RWPE1 (cell line): ENCODE measurements at places on chromosomes 4 and X.

DNA sequence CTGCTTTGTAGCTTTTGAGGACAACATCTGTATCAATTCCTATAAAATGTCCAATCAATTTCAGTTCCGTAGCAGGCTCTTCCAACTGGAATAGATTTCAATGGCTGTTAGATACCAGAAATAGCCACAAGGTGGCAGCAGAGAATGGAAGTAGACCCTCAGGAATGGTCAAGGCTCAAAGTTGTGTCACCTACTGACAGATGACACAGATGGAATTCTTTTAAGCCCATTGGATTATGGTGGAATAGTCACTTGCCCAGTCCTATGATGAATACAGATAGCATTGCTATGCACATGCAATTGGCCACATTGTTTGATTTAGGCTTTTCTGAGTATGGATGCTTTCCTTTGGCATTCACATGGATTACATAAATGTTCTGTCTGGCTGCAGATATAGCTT, 130.4 kb upstream of the RADX start:
- DNase-seq: peak; percentile 13

DNA sequence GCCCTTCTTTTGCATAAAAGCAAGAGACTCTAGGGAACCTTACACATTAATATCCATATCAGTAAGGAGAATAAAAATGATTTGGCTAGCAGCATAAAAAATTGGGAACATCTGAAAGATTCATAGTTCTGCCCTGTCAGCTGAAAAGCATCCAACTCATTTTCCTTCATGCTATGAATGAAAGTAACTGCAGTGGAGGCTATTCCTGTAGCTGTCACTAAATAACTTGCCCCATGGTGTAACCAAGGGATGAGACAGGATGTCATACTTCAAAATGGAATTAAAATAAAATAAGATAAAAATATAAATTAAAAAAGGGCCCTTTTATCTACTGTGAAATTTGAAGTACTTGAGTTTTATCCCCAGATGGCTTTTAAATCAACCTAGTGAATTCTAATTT, 878.8 kb downstream of the C4orf33 start:
- no peak for DNase-seq

DNA sequence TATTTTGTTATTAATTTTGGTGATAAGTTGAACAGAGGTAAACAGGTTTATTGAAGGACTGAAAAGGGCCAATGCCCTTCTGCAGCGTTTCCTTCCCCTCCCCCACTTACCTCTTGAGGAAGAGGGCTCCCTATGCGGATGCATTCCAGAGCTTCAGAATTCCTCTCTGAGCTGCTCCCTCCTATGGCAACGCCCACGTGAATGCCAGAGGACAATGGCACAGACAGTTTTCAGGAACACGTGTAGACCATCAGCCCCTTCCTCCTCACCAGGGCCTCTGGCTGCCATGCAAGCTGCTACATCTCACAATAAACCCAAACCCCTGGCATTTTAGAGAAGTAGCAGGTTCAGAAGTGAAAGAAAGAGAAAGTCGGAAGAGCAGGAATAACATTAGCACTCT, 127.9 kb downstream of the CHRDL1 start:
- no peak for DNase-seq

- no peak for DNase-seq
These were observed 107.6 kb downstream of the QRFPR start for GRCh38 chr4:121273191-121273590.

DNA sequence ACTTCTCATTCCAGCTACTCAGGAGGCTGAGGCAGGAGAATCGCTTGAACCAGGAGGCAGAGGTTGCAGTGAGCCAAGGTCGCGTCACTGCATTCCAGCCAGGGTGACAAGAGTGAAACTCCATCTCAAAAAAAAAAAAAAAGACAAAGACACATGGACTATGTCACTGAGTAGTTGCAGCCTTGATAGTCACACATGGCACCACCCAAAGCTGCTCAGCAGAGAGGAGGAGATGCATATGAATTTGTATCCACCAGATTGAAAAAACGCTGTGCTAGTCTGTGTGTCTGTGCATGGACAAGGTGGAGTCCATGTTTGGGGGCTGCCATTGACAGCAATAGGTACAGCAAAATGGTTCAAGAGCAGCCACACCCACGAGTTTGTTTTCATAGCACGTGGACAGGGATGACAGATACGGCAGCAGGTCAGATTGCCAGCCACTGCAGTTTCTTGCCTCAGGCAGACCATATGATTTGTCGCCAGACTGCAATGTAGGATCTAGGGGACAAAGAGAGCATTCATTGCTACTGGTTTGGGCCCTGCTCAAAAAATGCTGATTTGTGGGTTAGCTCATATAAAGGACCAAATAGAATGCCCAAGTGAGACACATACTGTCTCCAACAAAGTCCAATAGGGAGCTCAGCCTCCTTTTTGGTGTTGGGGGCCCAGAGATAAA, 89.9 kb downstream of the CEP135 start:
- no peak for DNase-seq

DNA sequence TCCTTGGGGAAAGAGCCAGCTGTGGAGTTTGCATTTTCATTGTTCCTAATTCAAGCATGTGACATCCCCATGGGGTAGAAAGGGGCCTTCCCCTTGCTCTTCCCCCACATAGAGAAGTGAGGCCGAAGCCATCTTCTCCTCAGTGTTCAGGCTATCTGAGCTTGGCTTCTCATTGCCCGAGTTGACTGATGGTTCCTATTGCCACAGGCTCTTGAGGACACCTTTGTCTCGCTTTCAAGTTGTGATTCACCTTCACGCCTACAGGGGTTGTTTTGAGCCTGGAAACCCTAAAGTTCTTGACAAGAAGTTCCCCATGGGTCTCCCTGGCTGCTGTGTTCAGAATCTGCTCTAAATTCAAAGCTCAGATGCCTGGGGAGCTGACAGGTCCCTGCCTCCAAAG, 25.0 kb downstream of the CCNQ start:
- no peak for DNase-seq

DNA sequence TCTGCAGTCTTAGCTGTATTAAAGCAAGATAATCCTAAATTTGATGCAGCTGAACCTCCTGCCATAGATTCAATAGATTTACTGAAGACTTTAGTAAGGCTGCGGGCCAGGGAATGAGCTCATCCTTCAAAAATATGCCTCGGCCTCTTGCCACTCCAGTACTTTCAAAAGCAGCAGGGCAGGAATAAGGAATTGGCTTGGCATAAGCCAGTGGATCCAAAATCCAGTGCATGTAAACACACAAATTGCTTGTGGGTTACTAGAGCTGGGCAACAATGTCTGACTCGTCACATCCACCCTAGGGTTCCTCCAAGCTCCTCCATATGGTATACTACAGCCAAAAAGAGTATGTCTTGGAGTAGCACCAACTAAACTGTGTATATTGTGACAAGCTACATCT, 165.0 kb downstream of the AMELX start:
- no peak for DNase-seq

DNA sequence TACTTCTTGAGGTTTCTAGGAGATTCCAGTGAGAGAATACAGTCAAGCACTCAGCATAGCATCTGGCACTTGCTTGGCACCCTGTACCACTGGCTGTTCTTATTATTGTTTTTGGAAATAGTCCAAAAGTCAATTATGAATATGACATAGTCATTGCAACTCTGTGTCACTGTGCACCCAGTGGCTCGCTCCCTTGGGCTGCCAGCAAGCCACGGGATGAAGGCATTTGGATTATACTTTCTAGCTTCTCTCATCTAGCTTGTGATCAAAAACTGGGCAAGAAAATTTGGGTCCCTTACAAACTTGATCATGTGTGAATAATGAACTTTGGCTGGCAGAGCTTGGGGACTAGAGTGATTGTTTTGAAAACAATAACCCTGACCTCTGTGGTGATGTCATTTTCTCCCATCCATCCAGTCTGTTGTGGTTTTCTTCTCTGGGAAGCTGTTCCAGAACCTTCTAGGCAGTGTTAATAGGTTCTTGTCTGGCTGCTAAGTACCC, 32.7 kb upstream of the LIMCH1 start:
- DNase-seq: no peak

DNA sequence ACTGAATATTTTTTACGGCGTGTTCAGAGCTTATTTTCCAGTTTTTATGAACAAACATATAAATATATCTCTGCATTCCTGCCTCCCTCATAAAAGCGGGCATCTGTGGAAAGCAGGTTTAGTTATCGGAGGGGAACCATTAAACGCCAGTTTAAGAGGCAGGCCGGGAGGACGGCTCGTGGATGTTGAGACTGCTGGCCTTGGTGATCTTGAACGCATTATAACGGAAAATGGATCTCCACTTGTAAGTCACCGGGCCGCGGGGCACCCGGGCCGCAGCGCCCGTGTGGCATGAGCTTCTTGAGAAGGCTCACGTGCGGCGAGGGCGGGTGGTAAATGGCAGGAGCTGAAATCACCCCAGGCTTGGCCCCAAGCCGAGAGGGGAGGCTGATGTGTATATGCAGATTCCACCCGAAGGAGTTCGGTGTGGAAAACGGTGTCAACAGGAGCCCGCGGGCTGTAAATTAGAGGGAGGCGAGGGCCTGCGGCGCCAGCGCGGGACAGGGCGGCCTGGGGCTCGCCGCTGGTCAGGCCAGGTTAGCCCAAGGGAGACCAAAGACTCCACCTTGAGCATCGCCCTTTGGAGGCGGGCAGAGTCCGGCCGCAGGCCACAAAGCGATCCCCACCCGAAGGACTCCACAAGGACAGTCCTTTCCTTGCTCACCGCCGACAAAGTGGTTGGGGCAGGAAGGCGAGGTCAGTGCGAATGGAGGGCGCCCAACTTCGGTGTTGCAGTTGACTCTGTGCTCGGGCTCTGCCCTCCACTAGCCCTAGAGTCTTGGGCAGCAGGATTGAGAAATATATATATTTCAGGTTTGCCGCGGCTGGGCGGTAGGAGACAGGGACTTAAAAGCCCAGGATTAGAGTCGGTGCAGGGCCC, 1.3 kb upstream of the HAND2 start:
- no peak for DNase-seq

DNA sequence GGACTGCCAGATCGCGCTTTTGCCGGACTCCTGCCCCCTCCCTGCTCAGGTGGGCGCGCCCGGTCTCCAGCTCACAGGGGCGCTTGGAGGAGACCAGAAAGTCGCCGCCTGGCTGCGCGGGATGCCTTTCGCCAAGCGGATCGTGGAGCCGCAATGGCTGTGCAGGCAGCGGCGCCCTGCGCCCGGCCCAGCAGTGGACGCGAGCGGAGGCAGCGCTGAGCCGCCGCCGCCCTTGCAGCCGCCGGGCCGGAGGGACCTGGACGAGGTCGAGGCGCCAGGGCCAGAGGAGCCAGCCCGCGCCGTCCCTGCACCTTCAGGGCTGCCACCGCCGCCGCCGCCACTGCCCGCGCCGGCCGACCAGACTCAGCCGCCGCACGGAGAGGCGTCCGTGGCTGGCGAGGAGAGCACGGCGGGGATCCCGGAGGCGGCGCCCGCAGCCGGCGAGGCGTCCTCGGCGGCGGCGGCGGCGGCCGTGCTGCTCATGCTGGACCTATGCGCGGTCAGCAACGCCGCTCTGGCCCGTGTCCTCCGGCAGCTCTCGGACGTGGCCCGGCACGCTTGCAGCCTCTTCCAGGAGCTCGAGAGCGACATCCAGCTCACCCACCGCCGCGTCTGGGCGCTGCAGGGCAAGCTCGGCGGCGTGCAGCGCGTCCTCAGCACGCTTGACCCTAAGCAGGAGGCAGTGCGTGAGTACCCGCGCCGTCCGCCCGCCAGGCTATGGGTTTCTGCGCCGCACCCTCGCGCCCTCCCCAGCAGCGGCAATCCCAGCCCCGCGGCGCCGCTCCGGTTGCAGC, 834 bp downstream of the NHS start:
- no peak for DNase-seq

DNA sequence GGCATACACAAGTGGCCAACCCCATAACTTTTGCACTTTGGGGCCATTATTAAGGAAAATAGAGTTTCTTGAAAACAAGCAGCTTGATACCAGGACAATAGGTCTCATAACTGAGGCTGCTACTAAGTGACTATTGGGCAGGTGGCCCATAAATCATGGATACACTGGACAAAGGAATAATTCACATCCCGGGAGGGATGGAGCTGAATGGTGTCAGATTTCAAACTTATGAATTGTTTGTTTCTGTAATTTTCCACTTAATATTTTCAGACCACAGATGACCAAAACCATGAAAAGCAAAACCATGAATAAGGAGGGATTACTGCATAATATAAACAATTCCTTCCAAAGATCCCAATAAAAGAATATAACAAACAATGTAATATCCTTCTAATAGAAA, 114.4 kb downstream of the WDFY3 start:
- DNase-seq: no peak

DNA sequence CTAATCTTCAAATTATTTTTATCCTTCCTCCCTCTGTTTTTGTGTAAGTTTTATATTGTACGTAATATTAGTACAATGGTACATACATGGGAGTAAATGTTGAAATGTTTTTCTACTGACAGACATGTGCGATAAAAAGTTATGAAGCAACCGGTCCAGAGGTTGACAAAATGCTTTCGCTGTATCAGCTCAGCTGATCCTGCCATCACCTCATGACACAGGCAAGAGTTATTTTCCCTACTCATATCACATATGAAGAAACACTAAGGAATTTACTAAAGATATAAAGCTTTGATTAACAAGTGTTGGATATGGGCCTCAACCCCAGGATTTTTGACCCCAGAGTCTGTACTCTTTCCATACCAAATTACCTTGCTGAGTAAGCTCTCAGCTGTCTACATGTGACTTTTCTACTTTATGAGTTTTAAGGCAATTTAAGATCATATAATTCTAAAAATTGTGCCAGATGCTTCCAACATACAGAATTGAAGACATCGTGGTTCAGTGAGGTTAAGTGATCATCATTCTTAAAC, 50.0 kb downstream of the CLCN5 start:
- DNase-seq: no peak

DNA sequence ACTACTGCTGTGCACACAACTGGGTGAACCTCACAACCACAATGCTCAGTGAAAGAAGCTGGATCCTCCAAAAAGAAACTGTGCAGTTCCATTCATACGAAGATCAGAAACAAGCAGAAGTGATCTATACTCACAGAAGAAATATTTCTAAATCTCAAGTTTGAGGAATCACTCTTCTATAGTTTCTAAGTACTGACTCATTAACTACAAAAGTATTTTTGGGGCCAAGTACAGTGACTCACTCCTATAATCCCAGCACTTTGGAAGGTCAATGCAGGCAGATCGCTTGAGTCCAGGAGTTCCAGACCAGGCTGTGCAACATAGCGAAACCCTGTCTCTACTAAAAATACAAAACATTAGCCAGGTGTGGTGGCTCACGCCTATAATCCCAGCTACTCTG, 51.3 kb upstream of the RELL1 start:
- peak; percentile 38 for DNase-seq

DNA sequence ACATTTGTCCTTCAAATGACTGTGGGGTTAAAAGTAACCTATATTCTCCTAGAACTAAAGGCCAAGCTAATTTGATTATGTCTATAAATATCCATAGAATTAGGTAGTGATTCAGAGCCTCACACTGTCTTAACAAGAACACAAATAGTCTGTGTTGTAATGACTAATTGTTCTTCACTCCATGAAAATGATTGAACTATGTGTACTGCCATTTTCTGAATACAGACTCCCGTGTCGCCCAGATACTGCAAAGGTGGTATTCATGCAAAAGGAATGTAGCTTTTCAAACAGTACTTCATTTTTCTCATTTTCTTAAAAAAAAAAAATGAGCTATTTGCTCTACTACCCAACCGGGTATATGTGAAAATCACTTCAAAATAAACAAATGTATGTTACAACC, 11.3 kb upstream of the PHKA2 start:
- DNase-seq: peak; percentile 41
